Suppressor macrophage treated with lipopolysaccharide for 1 hour (primary cell): ENCODE measurements at places on chromosomes 2 and 18.

- no peak for DNase-seq
Observed at GRCh38 chr2:119197529-119198239, 25.9 kb upstream of the STEAP3 start.

- no peak for DNase-seq
Observed at GRCh38 chr2:131046918-131047652, 46.2 kb downstream of the FAM168B start.

GRCh38 chr2:173596244-173596643 is 241.6 kb downstream of the CDCA7 start:
- no peak for DNase-seq

DNA sequence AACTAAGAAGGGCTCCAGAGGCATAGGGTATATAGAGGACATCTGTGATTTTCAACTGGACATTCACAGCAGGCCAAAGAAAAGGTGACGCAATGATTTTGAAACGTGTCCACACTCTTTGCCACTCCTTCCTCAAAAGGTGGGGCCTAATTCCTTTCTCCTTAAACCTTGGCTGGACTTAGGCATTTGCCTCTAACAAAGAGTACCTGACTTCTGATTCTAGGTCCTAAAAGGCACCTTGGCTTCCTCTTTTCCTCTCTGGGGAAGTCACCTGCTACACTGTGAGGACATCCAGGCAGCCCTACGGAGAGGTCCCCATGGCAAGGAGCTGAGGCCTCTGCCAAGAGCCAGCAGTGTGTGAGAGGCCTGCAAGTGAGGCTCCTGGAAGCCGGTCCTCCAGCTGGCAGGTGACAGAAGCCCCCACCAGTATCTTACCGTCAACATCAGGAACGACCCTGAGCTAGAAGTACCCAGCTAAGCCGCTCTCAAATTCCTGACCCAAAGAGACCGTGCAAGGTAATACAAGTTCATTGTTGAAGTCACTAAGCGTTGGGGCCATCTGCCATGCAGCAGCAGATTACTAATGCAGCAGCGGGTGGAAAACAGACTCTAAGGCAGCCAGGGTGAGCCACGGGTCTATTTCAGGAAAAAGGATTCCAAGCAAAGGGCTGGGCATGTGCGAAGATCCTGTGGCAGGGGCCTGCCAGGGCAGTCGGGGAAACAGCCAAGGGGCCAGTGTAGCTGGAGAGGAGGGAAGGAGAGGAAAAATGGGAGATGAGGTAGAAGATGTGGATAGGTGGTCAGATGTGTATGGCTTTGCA is 7.4 kb upstream of the HES6 start:
- DNase-seq, result no peak

DNA sequence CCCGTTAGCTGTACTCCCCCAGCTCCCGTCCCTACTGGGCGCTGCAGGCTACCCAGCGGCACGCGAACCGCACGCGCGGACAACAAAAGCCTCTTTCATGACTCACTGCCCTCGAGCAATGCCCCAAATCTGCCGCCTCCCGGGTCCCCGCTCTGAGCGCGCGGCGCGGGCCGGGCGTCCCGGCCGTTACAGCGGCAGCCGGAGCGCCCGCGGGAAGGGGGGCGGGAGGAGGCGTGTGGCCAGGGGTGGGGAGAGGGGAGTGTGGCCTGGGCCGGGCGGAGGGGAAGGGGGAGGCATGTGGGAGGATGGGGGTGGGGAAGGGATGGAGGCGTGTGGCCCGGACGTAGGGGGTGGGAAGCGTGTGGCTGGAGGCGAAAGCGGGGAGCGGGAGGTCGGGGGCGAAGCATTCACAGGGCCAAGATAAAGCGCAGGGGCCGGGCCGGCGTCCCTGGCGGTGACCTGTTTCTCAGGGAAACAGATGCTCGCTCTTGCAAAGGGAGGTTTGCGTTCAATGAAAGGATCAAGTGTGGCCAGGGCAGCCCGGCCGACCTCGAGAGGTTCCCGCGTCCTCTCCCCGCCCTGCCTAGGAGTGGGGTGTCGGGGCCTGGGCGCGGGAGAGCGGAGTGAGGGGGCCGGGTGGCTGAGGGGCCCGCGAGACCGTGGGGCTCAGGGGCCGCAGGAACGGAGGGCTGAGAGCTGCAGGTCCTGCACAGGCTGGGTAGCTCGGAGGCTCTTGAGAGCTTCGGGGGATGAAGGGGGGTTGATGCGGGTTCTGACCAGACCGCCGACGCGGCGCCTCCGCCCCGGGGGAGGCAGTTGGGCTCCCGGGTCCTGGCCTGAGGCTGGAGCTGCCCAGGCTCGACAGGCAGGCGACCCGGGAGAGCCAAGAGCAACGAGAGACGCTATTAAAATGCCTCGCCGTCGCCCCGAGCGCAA is 3.5 kb upstream of the NEUROD1 start:
- peak; percentile 40 for DNase-seq

DNA sequence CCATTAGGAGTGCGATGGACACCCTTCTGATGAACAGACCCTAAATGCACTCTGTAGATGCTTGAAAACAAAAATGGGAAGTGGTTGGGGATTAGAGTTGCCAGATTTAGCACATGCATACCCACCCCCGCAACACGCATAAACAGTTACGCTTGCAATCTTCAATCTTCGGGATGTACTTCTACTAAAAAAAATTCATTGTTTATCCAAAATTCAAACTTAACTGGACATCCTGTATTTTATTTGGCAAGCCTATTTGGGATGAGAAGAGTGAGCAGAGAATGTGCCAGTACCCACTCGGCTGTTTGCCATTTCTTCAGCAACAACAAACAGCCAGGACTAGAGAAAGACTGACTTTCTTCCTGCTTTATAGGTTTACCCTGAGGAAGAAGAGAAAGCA is 18.4 kb downstream of the KIAA2012 start:
- peak; percentile 81 for DNase-seq

GRCh38 chr2:96842600-96842999 is 1.2 kb downstream of the ANKRD23 start:
- no peak for DNase-seq

DNA sequence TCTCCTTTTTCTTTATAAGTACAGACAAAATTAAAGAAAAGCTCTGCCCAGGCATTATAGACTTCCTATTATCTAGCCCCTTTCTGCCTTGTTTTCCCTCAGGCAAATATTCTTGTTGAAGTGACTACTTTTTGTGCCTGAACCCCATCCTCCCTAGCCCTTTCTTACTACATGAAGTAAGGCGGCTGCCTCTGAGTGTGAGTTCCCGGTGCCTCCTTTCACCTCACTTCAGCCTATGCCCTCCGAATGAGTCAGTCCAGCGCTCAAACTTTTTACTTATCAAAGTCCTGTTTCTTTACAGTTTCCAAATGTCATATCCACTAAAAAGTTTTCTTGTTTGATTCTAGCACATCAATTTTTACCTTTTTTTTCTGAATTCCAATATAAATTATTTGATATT is 778.3 kb upstream of the NRXN1 start:
- no peak for DNase-seq

- DNase-seq, result no peak
Observed at GRCh38 chr18:10081492-10081891, 167.7 kb downstream of the VAPA start.

GRCh38 chr18:37395138-37395537 is 170.5 kb downstream of the CELF4 start:
- DNase-seq, result no peak

GRCh38 chr2:61585383-61585782 is 47.2 kb upstream of the XPO1 start:
- DNase-seq, result peak; percentile 91

- no peak for DNase-seq
Observed at GRCh38 chr2:215862351-215862771, 151.0 kb downstream of the MREG start.

DNA sequence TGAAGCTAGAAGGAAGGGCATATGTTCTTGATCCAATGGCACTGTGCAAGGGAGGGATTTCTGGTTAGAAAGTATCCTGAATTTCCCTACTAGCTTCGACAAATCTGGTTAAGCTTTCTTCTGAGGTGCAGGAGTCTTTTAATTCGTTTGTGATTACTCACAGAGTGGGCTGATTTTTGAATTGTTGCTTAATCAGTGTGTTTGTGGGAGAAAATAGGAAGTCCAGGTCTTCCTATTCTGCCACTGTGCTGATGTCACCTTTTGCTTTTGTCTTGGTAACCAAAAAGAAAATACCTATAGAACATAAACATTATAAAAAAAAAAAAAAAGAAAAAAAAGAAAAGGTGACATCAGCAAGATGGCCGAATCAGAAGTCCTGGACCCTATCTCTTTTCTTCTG is 1008.6 kb downstream of the TSN start:
- DNase-seq, result peak; percentile 43

GRCh38 chr2:147548451-147548850 is 296.4 kb upstream of the ACVR2A start:
- no peak for DNase-seq

- DNase-seq, result peak; percentile 47
Observed at GRCh38 chr2:156456616-156457015, 20.4 kb downstream of the GPD2 start.

DNA sequence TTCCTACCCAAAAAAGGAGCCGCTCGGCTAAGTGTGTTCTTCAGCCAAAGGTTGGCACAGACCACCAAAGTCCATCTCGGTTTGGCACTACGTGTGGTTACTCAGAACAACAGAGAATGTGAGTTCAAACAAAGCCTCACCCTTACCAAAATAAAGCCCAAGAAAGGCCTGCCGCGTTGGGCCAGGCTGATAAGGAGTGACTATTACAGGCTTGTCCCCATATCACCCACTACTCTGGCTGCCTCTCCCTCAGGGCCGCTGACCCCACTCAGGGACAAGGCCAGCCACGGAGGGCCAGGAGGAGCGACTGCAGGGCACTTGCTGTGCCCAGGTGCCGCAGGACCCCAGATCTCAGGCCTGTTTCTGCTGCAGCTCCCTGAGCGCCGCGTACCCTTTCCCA is 13.8 kb downstream of the HS1BP3 start:
- no peak for DNase-seq

GRCh38 chr2:111182121-111182520 is 61.4 kb downstream of the BCL2L11 start:
- DNase-seq, result no peak

DNA sequence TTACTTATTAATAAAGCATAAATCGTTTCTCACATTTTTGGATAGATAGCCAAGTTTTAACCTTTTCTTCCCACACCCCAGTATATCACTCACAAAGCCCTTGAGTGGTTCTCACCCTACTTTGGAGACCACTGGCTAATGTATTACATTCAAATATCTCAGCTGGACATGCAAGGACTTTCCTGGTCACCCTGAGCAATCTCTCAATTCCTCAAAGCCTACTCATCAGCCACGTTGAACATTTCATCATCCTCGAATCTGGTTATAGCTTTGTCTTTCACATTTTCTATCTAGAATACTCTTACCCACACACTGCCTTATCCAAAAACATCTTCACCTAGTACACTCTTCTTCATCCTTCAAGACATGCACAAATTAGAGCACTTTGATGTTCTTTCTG is 71.1 kb upstream of the MAPRE2 start:
- no peak for DNase-seq
